ENCODE measurements at places on chromosomes 13 and 19.

DNA sequence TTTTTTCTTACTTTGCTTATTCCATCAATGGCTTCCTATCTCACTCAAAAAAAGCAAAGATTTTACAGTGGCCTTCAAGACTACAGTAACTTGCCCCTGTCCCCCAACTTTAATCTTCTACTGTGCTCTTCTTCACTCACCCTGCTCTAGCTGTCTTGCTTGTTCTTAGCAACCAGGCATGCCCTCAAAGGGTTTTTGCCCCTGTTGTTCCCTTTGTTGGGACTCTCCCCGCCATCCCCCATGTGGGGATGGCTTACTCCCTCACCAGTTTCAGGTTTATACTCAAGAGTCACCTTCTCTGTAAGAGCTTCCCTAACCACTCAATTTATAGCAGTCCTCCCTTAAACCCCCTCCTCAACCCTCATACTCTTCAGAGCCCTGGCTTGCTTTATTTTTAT is 5.4 kb downstream of the MTMR6 start:
- no peak for DNase-seq

DNA sequence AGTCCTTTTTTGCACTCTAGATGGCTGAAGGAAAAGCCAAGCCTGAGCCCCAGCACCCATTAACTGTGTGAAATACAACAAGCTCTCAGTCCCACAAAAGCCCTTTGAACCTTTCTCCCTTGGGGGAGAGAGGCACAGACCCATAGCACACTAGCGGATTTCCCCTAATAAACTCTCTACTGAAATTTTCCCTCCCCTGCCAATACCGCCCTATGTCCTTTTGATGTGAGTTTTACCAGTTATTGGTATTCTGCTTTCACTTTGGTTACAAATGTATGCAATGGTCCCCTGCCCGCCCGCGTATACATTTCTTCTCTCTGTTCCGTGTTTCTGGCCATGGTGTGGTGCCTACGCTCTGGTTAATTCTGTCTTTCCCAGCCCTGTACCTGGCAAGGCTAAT is 54.0 kb upstream of the MYO16 start:
- DNase-seq: no peak

DNA sequence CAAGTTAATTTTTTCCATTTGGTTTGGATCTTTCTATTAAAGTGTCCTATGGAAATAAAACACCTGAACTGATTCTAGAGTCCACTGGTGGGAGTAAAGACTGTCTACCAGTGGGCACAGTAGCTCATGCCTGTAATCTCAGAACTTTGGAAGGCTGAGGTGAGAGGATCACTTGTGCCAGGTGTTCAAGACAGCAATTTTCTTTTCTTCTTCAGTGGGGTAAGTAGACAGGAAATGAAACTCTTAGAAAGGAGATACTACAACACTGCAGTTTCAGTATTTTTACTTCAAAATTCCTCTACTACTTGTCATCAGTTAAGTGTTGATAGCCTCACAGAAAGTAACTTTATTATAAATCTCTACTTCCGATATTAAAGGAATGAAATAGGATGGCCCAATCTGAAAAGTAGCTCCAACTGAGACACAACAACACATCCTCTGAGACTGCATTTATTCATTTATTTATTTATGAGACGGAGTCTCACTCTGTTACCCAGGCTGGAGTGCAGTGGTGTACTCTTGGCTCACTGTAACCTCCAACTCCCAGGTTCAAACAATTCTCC is 26.3 kb downstream of the DNMT1 start:
- no peak for DNase-seq

DNA sequence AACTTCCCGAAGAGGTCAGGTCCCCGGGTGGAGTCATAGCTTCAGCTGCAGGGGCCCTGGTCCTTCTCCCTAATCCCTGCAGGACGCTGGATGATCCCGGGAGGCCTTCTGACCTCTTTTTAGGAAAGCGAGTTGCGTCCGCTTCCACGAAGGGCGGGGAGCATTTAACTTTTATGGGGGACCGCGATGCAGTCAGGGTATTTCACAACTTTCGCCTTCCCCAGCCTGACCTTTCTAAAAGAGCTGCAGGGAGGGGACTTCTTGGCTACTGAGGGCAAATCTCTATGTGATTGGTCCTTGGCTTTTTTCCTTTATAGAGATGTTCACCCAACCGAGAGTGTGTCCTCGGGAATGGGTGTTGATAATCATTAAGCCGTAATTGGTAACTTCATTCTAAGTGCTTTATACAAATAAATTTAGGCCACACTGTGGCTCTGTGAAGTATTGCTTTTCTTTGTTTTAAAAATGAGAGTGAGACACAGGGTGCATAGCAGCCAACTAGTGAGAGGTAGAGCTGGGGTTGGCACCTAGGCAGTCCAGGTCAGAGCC is 778 bp downstream of the ZNF230 start:
- DNase-seq: peak; percentile 61

- no peak for DNase-seq
These were observed 1423.7 kb upstream of the PCDH20 start for GRCh38 chr13:62839338-62839737.

- no peak for DNase-seq
These were observed 12.9 kb upstream of the ZNF470 start for GRCh38 chr19:56554272-56554869.

- peak; percentile 15 for DNase-seq
These were observed 37.2 kb upstream of the C1QTNF9B start for GRCh38 chr13:23934520-23934919.

- DNase-seq: peak; percentile 34
These were observed 3.0 kb downstream of the HSPB6 start for GRCh38 chr19:35753634-35754369.

DNA sequence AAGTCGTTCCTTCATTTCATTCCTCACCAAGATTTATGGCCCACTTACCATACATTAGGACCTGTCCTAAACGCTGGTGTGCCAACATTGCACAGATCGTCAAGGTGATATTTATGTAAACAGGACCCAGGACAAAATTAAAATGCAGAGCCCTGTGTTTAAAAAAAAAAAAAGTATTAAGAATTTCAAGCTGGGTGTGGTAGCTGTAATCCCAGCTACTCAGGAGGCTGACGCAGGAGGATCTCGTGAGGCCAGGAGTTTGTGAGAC is 6.5 kb upstream of the ZNF444 start:
- no peak for DNase-seq

GRCh38 chr13:112899281-112900225 is 69.5 kb upstream of the MCF2L start:
- DNase-seq: no peak

- no peak for DNase-seq
These were observed 4.0 kb downstream of the ZNF91 start for GRCh38 chr19:23391236-23391635.

GRCh38 chr19:17303167-17303939 is at the start of gene ABHD8:
Gene ABHD8, minus strand, starts transcription at chr19:17303425. Its CDS starts 1,809 bp downstream, at chr19:17301616.
- DNase-seq: peak; percentile 93

DNA sequence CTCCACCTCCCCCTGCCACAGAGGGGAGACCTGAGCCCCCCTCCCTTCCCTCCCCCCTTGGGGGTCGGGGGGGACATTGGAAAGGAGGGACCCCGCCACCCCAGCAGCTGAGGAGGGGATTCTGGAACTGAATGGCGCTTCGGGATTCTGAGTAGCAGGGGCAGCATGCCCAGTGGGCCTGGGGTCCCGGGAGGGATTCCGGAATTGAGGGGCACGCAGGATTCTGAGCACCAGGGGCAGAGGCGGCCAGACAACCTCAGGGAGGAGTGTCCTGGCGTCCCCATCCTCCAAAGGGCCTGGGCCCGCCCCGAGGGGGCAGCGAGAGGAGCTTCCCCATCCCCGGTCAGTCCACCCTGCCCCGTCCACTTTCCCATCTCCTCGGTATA is 2.4 kb upstream of the APOE start:
- no peak for DNase-seq

GRCh38 chr13:94753327-94753726 is 41.0 kb upstream of the SOX21 start:
- DNase-seq: no peak

DNA sequence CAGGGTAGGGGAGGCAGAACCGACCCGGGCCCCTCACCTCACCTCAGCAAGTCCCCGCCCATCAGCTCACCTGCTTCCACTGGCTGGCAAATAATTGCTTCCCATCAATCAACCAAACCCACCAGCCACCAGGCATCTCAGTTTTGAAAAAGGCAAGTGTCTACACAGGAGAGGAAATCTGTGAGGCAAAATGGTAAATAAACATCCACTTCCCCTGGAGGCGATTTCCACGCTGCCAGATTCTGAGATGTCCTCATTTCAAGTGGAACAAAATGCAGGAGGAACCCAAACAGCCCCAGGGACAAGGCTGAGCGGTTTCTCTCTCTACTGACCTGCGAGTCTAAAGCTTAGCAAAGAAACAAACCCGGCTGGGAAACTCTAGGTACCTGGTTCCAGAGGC is 117.5 kb downstream of the CRYL1 start:
- DNase-seq: no peak

- no peak for DNase-seq
These were observed 23.9 kb upstream of the ZBTB7A start for GRCh38 chr19:4090356-4091220.

- peak; percentile 10 for DNase-seq
These were observed 8.9 kb upstream of the VN1R1 start for GRCh38 chr19:57465680-57466381.

DNA sequence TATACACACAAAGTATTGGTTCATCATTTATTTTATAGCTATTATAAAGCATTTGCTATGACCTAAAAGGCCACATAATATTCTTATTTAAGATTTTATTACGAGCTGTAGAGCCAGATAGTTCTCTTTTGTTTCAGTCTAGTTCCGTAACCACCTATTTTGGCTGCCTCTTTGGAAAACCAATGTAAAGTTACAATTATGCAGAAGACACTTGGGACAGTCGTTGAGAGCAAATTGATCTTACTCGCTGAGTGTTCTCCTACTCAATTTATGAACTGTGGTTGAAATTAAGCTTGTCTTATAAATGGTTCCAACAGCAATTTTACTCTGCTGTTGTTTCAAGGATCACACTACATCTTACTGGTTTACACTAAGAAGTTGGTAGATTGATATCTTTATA is 122.3 kb downstream of the SLC7A1 start:
- no peak for DNase-seq

DNA sequence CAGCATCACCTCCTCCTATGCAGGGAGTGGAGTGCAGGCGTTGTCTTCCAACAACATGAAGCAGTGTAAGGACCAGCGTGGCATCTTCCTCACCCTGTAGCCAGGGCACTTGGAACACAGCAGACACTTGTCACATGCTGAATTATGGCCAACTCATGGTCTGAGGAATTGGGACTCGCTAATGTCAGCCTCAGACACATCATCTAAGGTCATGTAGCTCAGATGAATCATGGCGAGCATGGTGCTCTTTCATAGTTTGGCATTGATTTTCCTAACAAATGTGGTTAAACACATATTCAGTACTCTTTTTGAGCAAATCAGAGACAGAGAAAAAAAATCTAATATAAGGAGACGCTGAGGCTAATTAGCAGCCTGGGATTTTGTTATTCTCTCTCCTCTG is 99.6 kb upstream of the SGCG start:
- DNase-seq: peak; percentile 6

DNA sequence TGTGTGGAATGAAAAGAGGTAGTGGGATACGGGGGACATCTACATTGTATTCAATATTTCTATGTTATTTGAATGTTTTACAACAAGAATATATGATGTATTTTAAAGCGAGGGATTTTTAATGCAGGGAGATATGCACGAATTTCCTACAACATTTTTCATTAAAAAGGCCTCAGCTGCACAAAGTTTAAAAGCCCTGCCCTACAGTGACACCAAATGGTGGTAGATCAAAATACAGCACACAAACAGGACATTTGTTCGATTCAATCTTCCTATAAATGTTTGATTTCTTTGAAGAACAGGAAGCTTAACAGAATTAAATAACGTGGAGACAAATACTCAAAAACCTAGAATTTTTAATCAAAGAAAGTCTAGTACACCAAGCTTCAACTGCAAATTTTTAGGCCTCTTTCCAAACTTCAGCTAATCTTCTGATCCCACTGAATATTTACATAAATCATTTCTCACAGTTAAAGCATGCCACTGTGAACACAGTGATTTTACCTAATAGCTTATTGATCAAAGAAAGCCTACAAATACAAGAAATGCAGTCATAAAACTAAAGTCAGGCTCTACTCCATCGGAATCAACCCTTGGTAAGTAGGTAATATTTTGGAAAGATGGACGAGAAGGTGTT is 257.2 kb downstream of the DIAPH3 start:
- peak; percentile 33 for DNase-seq

DNA sequence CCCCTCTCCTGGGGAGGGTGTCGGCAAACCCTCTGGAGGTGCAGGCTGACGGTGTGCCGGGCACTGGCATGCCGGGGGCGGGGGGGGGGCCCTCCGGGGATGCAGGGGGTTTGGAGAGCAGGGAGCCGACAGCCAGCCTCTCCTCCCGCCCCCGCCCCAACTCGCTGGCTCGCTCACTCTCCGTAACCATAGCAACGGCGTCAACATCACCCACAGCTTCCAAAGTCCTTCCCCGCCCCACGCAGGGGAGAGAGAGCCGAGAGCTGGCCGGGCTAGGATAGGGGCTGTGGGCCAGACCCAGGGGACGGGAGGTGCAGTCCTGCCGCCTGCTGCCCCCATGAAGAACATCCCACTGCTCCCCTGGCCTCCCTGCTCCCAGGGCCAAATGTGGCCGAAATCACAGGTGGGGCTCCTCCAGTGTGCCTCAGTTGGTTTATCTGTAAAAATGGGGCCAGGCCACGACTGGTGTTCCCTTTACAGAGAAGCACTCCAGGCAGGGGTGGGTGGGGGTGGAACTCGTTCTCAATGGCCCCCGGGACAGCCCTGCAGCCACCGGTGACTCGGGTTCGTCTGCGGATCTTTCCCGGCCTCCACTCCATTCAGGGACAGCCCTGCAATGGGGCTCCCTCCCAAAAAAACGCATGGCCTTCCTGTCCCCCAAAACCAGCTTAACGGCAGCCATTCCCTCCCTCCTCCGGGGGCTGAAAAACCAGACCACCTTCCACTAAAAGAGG is 3.2 kb downstream of the KLF16 start:
- peak; percentile 88 for DNase-seq

DNA sequence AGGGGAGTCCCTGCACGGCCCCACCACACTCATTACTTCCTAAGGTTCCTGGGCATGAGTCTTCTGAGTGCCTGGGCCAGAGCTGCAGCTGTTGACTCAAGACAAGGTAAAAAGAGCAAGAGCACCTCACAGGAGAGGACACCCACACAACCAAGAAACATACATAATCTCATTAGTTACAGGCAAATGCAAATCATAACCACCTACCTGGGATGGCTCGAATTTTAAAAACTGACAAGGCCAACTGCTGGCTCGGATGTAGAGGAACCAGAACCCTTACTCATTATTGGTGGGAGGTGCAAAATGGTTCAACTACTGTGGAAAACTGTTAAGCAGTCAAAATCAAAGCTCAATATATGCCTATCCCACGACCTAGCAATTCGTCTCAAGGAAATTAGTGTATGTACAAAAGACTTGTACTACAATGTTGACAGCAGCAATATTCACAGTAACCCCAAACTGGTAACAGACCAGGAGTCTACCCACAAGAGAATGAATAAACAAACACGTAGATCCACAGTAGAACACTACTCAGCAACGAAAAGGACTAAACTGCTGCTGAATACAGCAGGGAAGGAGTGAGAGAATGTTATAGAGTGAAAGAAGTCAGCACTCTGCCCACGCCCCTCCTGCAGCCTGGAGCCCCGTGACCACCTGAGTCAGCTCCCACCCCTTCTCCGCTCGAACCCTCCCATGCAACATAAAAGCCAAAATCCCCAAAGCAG is 15.8 kb downstream of the AKT2 start:
- DNase-seq: no peak

GRCh38 chr19:14835011-14835410 is at the start of the genes OR7A5 and OR7C1:
Gene OR7A5, minus strand, starts transcription at chr19:14835185. Its CDS starts 6,944 bp downstream, at chr19:14828241.
Gene OR7C1, minus strand, starts transcription at chr19:14835185. Its CDS starts 35,049 bp downstream, at chr19:14800136.
- DNase-seq: no peak

Data from foreskin fibroblast (primary cell).